ENCODE measurements at places on chromosomes 3 and 15. TPM values are rescaled to one million over a fixed set of nuclear protein-coding genes. Genes with fewer than 3 reads are reported as not detected.

ADGRG7 gene
- not detected for total RNA-seq

PFN2 gene
- total RNA-seq: 1.9 TPM

LCTL gene
- not detected for total RNA-seq

PIGBOS1 gene
- total RNA-seq: 15.2 TPM

ACTRT3 gene
- total RNA-seq: 0.14 TPM

TM4SF18 gene
- not detected for total RNA-seq

SNTN gene
- total RNA-seq: not detected

GPD1L gene
- 33.0 TPM for total RNA-seq

HHATL gene
- not detected for total RNA-seq

LTF gene
- total RNA-seq: not detected

CCNL1 gene
- 248 TPM for total RNA-seq
